Fibroblast of gingiva (primary cell): ENCODE measurements at places on chromosomes 12 and 14.

DNA sequence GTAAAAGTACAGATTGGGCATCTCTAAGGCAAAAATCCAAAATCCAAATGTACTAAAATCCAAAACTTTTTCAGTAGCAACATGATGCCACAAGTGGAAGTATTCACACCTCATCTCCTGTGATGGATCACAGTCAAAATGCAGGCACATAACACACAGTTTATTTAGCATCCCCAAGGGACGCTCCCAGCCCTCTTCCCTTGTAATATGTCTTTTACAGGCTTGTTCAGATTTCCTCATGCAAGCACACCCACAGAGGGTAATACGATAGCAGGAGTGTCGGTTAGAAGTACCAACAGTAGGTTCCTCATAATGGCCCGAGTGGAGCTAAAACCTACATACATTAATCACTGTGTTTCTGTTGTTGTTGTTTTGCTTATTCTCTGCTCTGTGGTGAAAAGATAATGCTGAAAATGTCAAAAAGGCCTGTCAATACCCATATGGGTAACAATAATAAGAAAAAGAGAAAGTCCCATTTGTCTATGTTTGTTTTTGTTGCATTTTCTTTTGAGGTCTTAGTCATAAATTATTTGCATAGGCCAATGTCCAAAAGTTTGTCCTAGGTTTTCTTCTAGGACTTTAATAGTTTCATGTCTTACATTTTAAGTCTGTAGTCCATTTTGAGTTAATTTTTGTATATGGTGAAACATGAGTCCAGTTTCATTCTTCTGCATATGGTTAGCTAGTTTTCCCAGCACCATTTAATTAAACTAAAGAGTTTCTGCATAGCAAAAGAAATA is 133.1 kb downstream of the LRIG3 start:
- DNase-seq: peak; percentile 29

DNA sequence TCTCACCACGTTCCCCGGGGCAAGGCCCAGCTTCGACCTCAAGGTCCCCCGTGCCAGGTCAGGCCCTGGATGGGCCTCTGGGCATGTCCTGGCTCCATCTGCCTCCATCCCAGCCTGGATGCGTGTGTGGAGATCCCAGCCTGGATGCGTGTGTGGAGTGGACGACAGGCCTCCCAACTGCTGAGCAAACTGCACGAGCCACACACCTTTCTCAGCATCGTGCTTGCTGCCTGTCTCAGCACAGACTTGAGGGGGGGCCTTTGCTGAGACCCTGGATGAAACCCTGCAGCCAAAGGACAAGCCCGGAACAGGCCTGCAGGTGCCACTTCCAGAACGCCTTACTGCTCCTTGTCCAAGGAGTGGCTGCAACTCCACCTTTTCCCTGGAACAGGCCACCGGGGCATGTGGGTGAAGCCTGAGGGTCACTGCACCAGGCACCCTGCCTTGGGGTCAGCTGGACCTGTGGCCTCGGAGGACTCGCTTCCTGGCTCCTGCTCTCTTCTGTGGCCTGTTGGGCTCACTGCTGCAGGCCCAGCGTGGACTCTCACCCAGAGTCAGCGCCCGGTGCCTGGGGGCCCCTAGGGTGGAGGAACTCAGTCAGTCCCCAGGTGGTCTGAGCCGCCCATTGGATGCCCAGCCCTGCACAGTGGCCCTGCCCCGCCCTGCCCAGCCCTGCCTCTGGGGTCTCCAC is 176.0 kb downstream of the KIF26A start:
- no peak for DNase-seq

DNA sequence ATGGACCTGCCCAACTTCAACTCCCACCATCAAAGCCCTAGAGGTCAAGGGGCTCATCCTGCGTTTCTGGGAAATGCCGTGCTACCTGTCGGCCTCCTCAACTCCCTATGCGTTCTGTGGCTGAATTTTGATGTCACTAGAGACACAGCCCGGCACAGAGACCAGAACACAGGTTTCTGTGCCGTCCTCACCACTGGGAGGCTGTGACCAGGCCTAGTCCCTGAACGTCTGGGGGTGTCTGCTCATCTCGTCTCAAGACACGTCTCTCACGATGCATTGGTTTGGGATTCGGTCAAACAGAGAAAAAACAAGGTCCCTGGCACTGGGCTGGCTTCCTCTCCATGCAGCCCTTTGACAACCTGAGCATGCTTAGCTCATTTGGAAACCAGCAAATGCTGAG is 33.5 kb downstream of the SLC15A4 start:
- no peak for DNase-seq

DNA sequence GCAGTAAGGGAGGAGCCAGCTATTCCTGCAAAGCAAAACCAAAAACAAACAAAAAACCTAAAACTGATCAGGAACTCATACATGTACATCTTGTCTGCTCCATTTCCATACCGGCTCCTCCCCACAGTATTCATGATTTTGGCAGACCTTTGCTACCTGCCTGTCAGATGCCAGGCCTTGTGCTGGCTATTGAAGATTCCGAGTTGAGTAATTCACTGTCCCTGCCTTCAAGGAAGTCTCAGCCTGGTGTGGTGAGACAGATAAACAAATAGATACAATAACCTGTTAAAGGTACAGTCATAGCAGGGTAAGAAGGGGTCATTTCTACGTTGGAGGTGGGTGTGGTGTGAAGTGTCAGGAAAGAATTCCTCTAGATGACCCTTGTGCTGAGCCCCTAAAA is 42.7 kb downstream of the SUSD6 start:
- DNase-seq: no peak

DNA sequence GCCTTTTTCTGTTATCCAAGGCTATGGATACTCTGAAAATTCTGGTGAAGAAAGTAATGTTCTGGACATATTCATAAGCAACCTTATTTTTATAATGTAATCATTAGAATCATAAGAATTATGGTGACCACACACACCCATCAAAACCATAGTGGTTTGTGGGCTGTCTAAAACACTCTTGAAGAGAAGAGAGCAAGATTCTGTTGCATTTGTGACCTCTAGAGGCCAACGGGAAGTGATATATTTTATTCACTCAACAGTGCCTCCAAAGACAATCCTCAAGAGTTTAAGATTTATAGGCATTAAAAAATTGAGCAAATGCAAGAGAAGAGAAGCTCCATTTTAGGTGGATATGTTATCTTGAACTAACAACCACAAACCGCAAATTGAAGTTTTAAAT is 68.5 kb upstream of the LGR5 start:
- peak; percentile 26 for DNase-seq

DNA sequence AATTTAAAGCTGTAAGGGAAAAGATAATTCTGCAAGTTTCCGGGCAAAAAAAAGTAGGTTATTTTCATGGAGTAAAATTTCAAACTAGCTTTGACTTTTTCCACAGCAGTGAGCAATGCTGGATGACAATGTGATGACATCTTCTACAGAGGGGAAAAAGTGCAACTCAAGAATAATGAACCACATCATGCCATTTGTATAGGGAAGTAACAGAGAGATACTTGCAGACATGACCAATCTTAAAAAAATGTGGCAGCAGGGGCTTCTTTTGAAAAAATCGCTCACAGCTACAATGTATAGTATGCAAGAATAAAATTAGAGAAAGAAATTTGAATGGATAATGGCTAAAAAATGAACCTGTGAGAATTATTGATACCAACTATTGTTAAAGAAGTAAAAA is 115.5 kb downstream of the DHRS2 start:
- no peak for DNase-seq

DNA sequence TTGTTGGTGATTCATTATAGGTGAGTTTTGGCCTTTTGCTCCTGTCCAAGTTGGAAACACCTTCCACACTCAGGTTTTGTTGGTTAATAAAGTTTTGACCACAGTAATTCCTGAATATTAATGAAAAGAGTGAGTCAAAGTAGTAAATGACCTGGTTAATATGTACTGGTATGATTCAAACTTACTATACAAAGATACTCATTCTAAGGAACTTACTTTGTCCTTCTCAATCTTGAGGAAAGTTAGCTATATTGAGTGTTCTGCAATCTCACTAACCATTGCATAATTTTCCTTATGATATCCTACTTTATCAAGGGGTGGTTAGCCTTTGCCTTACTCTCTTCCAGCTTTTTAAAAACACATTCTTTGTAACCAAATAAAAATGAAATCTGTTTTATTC is 20.9 kb upstream of the HECTD1 start:
- no peak for DNase-seq

- no peak for DNase-seq
Measured at GRCh38 chr12:102811110-102811737, 105.8 kb downstream of the PAH start.
